ENCODE measurements at places on chromosomes 6 and 20.

- peak; percentile 38 for DNase-seq
Observed at GRCh38 chr6:109318328-109318876, 63.9 kb downstream of the CD164 start.

DNA sequence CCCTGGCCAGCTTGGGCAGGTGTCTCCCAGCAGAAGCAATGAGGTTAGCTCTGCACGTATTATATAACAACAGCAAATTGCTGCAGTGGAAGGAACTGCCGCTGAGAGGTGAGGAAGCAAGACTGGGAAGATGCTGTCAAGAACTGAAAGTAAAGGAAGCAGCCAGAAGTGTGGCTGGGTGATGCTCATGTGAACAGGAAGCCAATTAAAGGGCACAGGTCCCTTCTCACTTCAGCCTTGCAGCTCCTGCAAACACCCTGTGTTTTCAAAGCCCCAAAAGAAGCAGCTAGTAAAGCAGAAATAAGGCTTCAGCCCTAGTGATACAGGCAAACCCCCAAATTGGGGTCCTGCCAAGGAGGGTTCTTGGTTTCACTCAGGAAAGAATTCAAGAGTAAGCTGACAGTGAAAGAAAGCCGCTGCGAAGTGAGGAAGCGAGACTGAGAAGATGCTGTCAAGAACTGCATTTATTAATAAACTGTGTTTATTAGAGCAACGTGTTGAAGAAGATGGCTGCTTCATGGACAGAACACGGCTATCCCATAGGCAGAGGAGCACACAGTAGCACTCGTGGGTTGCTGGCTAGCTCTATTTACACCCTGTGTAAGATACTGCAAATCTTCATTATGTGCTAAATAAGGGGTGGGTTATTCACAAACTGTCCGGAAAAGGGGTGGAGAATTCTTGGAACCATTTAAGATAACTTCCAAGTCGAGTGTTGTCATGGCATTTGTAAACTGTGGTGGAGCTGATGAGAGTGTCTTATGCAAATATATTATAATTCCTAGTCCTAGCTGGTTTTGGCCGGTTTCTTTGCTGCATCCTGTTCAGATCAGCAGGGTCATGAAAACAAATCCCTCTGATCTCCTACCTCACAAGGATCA is 152.2 kb downstream of the LINC00237 start:
- DNase-seq, result no peak

GRCh38 chr6:158053377-158054313 is 72.0 kb downstream of the SYNJ2 start:
- no peak for DNase-seq

- DNase-seq, result no peak
Observed at GRCh38 chr6:170260686-170261085, 30.2 kb downstream of the DLL1 start.

DNA sequence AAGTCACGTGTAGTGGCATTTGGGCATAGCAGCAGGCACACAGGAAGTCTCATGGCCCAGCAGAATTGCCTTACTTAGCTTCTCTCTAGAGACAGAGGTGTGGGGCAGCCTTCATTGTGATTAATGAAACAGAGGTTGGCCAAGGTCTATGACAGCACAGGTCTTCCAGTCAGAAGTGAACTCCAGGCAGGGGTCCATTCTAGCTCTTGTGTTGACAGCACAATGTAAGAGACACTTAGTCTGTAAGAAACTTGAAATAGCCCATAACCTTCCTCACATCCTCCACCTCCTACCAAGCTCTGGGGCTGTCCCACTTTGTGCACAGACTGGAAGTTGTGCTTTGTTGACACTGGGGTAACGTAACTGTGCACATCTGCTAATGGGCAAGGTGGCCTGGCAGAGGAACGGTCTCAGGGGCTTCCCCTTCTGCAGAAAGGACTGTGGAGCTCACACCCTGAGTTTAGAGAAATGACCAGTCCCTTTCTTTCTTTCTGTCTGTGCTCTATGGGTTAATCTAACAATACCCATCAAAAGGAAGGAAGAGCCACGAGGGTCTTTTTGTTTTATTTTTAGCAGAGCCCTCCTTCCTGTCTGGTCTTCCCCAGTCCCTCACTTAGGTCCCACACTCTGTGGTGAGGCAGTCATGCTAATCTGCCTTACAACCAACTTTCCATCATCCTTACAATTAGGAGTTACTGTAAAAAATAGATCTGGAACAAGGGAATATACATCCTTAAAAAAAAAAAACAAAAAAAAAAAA is 35.6 kb upstream of the TAGAP start:
- no peak for DNase-seq

- DNase-seq, result no peak
Observed at GRCh38 chr6:4352322-4352669, 216.9 kb upstream of the ECI2 start.

DNA sequence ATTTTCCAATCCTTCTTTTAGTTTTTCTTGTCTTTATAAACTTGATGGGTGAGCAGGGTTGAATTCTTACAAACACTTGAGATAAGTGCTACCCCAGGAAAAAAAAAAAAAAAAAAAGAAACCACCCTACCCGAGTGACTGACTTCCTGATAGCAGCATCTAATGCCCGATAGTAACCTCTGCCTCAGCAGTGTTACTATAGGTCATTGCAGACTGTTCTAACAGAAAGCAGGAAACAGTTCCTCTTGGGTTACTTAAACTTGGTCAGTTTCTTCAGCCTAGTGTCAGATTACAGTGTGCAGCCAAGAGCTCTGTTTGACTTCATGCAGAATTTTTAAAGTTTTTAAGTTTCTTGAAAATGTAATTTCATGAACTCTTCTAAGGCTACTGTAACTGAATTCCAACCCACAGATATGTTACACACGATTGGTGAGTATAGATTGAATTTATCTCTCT is 2.1 kb downstream of the MYLIP start:
- no peak for DNase-seq

DNA sequence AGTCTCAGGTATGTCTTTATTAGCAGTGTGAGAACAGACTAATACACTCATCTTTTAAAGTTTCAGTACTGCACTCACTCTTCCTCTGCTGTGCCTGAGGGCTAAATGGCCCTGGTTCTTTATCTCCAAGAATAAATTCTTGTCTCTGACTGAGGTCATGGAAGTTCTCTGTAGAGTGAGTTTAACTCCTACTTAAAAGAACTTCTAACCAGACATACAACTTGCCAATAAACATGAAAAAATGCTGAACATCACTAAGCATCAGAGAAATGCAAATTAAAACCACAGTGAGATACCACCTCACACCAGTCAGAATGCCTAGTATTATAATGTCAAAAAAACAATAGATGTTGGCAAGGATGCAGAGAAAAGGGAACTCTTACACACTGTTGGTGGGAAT is 73.6 kb downstream of the ADAT2 start:
- no peak for DNase-seq

- no peak for DNase-seq
Observed at GRCh38 chr6:106025655-106026054, 60.5 kb upstream of the PRDM1 start.

- DNase-seq, result no peak
Observed at GRCh38 chr6:105797983-105798453, 288.1 kb upstream of the PRDM1 start.

DNA sequence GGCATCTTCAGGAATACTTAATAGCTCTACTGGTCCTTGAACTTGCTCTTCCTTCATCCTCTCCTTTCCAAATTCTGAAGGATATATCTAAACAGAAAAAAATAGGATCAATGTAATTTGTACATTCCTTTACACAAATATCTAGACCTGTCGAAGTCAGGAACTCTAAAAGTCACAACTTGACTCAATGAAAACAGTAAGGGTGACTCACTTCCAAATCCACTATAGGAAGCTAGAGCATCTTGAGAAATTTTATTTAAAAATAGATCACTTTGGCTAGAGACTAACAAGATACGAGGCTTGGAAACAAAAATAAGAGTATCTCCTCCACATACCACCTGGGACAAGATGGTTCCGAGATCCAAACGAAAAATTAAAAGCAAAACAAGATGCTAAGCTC is 12.2 kb downstream of the ESF1 start:
- no peak for DNase-seq

GRCh38 chr6:145135702-145136101 is 599.6 kb downstream of the EPM2A start:
- DNase-seq, result no peak

DNA sequence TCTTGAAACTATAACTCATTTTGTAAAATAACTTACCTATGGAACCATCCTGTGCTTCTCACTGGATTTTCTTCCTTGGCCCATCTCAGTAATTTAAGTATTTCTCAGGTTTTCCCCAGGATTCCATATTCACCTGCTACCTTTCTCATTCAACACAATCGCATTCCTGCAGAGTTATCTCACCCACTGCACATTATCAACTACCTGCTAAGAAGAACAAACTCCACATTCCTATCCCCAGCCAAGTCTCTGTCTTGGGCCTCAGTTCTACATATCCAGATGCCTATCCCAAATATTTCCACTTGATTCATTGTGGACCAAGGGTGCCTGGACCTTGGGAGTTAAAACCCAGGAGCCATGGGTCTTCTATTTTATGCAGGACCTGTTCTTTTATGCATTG is 60.2 kb upstream of the KCNQ5 start:
- no peak for DNase-seq

- DNase-seq, result no peak
Observed at GRCh38 chr6:14121936-14122344, 4.4 kb downstream of the CD83 start.

GRCh38 chr20:33252460-33252859 is 16.7 kb downstream of the BPIFA1 start:
- DNase-seq, result no peak

- no peak for DNase-seq
Observed at GRCh38 chr20:38050686-38051085, 17.1 kb downstream of the RPRD1B start.

DNA sequence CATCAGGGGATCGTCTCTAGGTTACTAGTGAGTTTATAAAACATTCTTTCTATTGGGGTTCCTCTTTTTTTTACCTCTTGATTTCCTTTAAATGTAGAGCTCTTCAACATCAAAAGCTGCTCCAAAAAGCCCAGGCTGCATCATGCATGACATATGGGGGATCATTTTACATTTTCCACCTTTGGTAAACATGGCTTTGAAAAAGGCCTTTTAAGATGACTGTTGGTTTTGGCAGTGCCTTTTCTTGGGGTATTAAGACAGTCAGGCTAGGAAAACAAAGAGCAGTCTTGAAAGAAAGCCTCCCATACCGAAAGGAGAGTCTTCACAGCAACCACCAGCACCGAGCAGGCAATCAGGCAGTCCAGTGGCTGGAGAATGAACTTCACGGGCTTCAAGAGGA is 73.2 kb downstream of the NPEPL1 start:
- DNase-seq, result no peak

- DNase-seq, result no peak
Observed at GRCh38 chr6:99522531-99522930, 7.3 kb upstream of the USP45 start.

- DNase-seq, result no peak
Observed at GRCh38 chr6:42988486-42989020, 4.2 kb downstream of the PPP2R5D start.

DNA sequence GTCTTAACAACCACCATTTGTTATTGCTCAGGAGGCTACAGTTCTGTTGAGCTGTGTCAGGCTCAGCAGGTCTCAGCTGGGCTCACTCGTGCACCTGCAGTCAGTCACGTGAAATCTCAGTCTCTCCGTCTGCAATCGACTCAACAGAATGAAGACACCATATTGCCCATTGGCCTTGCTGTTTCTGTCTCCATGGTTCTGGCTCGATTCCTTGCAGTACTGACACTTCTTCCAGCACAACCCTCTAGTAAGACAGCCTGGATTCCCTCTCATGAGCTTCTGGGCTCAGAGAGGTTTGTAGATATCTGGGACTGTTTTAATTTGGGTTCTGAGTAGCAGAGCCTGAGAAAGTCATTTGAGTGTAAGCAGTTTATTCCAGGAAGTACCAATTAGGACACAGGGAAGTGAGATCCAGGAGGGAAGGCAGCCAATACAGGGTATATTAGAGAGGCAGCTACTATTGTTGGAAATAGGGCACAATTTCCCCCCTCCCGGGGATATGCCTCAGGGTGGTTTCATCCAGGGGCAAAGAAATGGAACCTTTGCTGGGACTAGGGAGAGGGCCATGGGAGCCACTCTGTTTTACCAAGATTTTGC is 87.4 kb upstream of the RALGAPA2 start:
- DNase-seq, result no peak

DNA sequence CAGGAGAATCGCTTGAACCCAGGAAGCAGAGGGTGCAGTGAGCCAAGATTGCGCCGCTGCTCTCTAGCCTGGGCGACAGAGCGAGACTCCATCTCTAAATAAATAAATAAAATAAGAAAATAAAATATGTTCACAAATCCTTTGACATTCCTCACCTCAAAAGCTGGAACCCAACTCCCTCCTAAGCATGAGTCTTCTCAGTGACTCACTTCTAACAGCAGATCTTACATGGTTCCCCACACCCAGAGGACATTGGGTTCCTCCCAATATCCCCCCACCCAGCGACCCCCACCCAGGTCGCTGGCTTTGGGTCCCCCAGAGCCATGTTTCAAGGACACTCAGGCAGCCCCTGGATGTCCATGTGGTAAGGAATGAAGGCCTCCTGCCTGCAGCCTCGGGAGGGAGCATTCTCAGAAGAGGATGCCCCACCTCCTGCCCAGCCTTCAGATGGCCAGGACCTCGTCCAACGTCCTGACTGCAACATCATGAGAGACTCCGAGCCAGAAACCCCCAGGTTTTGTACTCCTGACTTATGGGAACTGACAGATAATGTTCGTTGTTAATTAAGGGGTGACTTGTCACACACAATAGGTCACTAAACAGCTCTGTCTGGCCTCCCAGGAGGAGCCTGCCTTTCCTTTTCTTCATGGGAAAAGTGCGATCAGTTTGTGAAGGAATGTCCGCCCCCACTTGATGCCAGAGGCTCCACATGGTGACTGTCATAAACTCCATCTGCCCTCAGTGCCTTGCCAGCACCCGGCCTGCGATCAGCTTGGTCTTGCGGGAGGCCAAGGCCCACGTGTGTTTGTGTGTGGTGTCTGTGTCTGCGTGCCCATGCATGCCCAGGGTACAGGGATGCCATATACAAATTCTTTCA is 10.1 kb upstream of the GMEB2 start:
- DNase-seq, result no peak

- no peak for DNase-seq
Observed at GRCh38 chr6:10071631-10072220, 343.1 kb downstream of the TFAP2A start.

DNA sequence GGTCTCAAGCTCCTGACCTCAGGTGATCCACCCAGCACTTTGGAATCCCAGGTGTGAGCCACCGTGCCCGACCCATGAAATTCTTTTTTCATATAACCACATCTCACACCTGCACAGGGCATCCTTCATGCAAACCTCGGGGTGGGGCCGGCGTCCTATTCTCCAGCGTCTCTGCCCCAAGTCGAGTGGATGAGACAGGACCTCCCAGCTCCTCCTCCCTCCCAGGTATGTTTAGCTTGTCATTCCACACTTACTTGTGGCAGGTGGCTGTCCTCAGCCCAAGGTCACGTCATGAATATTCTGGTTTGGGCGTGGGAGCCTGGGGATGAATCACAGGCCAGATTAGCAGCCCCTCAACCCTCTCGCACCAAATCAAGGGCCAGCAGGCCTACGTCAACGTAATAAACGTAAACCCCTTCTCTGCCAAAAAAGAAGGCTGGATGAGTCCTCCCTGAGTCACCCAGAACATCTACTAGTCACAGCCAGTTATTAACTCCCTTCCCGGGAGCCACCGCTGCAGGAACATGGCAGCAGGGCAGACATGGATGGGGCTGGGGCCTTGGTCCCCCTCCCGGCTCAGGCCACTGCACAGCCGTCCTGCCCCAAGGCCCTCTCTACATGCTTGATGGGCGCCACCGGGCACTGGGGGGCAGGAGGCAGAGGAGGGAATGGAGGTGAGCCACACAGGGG is 91.7 kb downstream of the YTHDF1 start:
- DNase-seq, result no peak

Measured in COR-L47 (cell line).